ENCODE measurements at places on chromosomes 12 and 14.

- DNase-seq = peak; percentile 38
These were observed 974 bp downstream of the BTBD7 start for GRCh38 chr14:93331728-93332396.

DNA sequence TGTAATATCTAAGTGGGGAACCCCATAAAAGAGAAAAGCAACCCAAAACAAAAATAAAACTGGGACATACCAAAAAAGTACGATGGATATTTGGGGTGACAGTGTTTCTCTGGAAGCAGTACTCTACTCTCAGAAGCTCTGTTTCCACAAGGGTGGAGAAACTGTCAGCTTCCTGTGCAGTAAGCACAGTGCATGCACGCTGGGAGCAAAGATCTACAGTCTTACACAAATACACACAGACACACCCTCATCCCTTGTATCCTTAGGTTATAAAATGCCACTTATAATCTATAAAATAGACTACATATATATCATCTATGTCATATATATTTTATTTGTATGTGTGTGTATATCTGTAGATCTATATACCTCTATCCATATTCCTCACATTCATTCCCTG lies 225.8 kb upstream of the SOX5 start:
- DNase-seq = no peak

GRCh38 chr14:33812601-33813000 lies 138.3 kb downstream of the EGLN3 start:
- DNase-seq = no peak

GRCh38 chr12:53205747-53206419 lies 1.2 kb downstream of the ITGB7 start:
- peak; percentile 73 for DNase-seq

DNA sequence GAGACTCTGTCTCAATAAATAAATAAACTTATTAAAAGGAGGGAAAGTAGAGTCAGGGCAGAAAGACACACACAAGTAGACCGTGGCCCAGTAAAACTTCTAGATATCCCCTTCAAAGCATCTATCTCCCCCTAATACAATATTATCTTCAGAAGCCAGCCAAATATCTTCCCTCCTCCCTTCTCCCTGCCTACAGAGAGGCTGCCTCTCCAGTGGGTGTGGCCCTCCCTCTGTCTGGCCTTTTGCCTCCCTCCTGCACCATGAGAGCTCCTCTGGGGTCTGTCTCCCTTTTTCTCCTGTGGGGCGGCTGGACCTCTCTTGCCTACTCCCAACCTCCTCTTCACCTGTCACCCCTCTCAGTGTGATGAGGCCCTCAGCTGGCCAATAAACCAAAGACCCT lies 139.2 kb downstream of the EGLN3 start:
- DNase-seq = no peak

GRCh38 chr14:81517798-81518398 lies 15.8 kb downstream of the SEL1L start:
- no peak for DNase-seq

DNA sequence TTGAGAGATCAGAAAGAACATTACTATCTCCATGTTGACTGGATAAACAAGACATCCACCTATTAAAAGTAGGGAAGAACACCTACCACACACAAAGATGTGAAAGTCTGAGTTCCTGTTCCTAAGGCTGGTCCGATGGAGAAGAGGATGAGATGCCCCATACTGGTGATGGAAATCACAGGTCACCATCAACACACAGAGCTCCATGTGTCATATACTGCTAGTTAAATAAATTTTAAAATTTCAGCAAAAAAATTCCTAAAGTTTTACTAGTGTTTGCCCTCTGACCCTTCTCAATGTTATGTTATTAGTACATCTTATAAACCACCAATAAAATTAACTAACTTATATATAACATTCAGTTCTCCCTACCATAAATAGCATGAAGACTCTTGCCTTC lies 59.1 kb downstream of the KCNA5 start:
- DNase-seq = no peak

DNA sequence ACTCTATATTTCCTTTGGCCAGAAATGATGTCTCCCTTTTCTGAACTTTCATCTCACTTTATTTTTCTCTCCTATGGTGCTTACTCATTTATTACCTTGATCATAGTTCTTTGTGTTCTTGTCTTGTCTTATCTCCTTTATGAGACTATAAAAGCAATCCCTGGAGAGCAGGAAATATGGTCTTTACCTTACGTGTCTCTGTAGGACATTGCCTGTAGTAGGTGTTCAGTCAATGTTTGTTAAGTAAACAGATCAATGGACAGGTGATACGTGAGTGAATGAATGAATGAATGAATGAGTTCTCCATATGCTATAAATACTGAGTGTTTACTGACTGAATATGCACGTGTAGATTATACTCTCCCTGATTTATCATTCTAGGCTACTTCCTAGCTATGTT lies 193.7 kb upstream of the HMGA2 start:
- DNase-seq = no peak

- DNase-seq = no peak
These were observed 10.7 kb upstream of the APOLD1 start for GRCh38 chr12:12774791-12775190.

GRCh38 chr12:54053751-54054741 lies at the start of gene HOXC4:
TSS of gene HOXC4 (plus strand) at chr12:54053835. CDS start at chr12:54053923, 88 bp downstream.
- DNase-seq = no peak

DNA sequence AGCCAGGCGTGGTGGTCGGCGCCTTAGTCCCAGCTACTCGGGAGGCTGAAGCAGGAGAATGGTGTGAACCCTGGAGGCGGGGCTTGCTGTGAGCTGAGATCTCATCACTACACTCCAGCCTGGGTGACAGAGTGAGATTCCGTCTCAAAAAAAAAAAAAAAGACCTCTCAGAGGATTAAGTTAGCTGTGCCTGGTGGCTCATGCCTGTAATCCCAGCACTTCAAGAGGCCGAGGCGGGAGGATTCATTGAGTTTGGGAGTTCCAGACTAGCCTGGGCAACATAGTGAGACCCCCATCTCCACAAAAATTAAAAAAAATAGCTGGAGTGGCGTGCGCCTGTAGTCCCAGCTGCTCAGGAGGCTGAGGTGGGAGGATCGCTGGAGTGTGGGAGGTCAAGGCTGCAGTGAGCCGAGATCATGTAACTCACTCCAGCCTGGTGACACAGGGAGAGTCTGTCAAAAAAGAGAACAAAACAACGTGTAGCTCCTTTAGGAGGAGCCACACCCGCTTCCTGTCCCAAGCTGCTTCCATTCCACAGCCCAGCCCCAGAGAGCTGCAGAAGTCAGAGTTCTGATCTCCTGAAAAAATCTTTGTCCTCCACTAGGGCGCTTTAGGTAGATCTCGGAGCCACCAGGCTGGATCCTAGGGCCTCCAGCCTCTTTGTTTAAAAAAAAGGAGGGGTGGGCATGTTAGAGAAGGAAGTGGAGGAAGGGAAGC lies 11.5 kb upstream of the ULK1 start:
- DNase-seq = peak; percentile 41

DNA sequence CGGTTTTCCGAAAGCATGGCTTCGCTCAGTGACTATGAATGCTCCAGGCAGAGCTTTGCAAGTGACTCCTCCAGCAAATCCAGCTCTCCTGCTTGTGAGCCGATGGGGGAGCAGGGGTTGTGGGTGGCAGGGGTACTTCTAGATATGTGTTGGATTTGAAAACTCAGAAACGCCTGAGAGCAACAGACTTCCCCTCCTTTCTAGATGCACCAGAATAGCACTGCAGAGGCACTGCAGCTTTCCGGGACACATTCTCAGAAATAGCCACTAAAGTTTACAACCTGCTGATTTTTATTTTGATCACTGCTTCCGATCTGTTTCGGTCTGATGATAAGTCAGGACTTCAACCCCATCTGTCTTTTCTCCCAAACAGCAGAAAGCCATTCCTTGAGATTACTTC lies 8.6 kb downstream of the TCP11L2 start:
- DNase-seq = no peak

- no peak for DNase-seq
These were observed 143.6 kb upstream of the OTX2 start for GRCh38 chr14:56953884-56954283.

- DNase-seq = no peak
These were observed 9.1 kb downstream of the GNG2 start for GRCh38 chr14:51869411-51870100.

GRCh38 chr12:105120551-105120950 lies 13.0 kb downstream of the WASHC4 start:
- peak; percentile 49 for DNase-seq

DNA sequence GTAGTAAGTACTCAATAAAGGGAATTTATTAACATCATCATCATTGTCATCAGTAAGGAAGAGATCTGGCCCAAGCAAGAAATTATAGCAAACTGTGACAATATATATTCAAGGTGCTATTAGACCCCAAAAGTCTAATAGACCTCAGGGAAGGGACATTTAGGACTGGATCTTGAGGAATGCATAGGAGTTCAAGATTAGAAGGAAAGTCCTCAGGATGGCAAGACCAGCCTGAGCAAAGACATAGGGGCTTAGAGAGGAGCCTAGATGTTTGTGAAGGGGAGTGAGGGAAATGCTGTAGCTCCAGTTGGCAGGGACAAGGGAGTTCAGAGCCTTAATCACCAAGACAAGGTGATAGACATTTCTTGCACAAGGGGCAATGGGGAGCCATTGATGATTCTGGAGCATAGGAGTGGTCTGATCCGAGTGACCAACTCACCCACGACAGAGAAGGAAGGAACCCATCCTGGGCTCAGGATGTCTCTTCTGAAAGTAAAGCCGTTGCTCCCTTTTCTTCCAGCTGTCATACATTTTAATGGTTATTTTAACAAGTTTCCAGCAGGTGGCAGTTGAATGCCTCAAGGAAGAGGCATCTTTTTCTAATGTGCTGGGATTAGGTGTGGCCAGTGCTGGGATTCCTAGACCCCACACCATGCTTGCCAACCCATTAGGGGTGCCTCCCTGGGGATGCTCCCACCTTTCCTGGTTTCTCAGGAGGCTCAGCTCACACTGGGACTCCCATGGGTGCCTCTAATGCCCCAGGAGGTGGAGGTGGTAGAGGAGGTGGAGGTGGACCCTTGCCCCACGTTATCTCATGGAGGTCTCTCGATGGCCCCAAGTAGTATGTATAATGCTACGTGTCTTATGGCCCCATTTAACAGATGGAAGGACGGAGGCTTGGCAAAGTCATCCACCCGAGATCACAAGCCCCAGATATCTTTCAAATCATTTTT lies 37.8 kb downstream of the PHETA1 start:
- DNase-seq = peak; percentile 65

DNA sequence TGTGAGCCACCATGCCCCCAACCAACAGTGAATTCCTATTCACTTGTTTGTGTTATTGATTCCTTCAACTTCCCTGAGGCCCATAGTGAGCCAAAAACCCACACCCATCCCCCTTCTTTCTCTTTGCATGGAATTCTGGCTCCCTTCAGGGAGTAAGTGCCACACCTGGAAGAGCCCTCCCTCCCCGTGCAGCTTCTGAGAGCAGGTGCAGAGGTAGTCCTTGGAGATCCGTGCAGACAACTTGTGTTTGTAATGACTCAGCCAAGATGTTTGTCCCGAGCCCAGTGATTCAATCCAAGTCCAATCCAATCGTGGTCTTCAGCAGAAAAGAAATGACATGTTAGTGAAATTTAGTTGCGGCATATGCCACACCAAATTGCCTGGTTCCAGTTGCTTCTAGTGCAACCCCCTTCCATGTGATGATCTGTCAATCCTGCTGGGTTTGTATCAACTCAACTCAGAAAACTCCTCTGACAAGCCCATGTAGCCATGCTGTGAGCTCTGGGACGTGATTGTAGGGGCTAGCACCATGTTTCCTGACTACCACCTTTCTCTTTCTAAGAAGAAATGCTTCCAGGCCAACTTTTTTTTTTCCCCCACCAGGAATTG lies 27.5 kb downstream of the GPRC5A start:
- no peak for DNase-seq

GRCh38 chr12:131204416-131205274 lies 250.9 kb downstream of the ADGRD1 start:
- DNase-seq = no peak

DNA sequence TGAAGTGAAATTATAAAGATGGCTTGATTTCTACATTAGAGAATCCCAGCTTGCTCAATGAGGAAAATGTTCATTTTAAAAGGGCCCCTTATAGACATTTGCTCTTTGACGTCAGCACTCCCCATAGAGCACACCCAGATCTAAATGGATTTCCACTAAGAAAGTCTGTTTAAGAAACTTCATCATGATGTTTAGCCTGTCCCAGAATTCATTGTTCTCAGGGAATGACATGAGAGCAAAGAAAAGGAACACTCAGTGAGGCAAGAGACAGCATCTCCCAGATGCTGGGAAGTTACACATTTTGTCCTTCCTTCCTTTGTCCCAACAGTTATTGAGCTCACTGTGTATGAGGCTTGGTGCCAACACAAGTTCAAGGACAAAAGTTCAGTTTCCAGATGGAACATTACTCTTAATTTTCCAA lies 4.9 kb downstream of the PHLDA1 start:
- peak; percentile 49 for DNase-seq

DNA sequence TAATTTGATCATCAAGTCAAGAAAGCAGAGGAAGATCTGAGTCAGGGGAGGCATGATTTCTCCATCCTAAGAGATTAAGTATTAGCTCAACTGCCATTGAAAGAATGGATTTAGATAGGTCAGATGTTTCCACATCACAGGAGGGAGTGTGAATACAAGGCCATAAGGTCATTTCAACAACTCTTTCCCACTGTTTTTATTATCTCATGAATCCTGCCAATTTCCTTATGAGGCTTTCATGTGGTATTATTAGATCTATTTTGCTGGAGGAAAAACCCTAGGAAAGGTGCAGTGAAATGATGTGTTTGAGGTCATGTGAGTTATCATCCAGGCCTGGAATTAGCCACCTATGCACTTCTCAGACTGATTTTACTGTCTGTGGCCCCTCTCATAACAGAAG lies 269.0 kb downstream of the NOVA1 start:
- peak; percentile 69 for DNase-seq

DNA sequence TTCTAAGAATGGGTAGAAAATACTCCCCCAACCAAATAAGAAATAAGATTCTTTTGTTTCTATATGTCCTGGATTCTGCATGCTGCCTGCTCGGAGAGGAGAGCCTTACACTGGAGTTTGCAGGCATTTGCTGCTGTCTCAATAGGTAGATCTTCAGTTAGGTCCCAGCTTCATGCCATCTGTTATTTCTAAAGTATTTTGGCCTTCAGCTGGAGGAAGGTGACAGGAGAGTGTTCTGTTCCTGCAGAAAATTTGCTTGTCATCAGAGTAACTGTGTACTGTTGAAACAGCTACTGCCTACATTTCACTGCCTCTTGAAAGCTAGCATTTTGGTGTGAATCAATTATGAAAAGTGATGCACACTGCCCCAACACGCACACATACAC lies 966.9 kb downstream of the NRXN3 start:
- DNase-seq = no peak

DNA sequence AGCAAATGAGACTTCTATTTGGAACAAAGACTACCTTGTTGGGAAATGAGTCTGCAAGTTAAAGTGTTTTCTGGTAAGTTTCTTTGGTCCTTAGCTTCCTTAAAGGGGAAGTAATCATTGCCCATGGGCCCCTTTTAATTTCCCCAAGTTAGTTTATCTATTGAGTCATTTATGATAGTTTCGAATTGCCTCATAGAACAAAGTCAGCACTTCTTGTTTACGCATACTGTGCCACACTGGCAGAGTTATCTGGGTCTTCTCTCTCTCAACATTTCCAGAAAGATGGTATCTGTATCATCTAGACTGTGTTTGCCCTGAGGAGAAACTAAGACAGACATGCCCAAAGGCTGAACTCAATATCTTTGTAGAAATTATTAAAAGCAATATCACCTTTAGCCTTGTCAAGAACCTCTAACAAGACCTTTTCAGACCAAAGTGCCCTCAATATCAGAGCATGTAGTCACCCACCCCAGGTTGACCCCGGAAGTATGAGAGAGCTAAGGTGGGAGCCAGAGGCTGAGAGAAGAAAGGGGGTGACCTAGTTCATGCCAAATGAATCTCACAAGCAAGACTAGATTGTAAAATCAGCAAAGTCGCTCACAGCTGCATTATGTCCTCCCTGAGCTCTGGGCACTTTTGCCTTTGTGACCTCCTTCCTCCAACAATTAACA lies 40.0 kb downstream of the GPR65 start:
- no peak for DNase-seq

Data from SW480 (cell line).